NCI-H748 treated with DMSO at 0.1 percent for 48 hours (cell line): ENCODE measurements at places on chromosomes 16 and 17.
A peak's percentile ranks its signal among the peaks of the same experiment; 100 is the strongest.

DNA sequence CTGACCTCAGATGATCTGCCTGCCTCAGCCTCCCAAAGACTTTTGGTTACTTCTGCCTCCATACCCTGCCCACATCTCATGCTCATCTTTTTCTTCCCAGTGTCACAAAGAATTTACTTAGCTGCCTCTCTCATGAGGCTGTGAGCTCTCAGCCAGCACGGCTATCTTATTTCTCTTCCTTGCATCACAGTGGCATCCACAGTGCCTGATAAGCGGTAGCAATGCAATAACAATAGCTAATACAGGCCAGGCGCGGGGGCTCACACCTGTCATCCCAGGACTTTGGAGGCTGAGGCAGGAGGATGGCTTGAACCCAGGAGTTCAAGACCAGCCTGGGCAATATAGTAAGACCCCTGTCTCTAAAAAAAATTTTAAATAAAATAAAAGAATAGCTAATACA lies 15.5 kb upstream of the MARVELD3 start:
- DNase-seq = no peak

GRCh38 chr16:24036614-24037013 lies 200.8 kb downstream of the PRKCB start:
- peak; percentile 23 for DNase-seq

DNA sequence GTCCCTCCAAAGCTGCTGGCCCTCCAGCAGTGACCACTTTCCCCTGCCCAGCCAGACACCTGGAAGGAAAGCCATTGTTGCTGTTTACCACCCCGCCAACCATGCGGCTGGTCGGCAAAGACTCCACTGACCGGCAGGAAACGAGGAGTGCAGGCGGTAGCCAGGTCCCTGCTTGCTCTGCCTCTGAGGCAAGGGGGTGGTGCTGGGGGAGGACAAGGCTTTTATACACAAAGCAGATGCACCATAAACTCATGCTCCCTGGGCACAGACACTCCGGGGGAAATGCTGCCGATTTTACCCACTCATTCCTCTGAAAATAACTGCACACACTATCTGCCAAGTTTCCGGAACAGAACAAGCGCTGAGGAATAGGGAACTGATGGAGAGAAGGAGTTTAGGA lies 62.8 kb upstream of the GRIN2A start:
- no peak for DNase-seq

- no peak for DNase-seq
Measured at GRCh38 chr17:71681427-71682173, 439.2 kb upstream of the SOX9 start.

- DNase-seq = no peak
Measured at GRCh38 chr17:35889818-35890773, 9.9 kb upstream of the CCL5 start.

GRCh38 chr16:88920618-88921590 lies 54.4 kb upstream of the PABPN1L start:
- no peak for DNase-seq

- DNase-seq = no peak
Measured at GRCh38 chr16:70152578-70153302, 20.8 kb upstream of the CLEC18C start.

DNA sequence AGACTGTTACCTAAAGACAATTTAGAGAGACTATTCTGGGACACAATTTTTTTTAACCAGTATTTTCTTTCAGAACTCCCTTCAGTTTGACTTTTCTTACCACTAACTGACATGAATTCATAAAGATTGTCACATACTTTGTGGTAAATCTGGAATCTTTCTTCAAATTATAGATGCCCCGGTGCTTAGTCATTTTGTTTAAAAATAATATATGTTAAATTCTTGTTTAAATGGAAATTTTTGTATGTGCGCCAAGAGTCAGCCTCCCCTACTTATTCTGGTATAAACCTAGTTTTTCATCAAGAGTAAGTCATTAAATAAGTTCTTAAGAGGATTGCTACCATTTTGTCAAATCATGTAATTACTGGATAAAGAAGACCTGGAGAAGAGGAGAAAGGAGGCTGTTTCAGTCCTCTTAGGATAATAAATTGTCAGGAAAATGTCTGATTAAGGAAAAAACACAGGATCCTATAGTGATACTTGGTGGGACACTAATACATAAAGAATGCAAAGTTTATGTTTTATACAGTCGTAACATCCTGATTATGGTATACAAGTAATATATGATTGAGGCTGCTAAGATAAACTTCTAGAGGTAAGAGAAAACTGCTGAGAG lies 424.4 kb downstream of the PMP22 start:
- DNase-seq = no peak

DNA sequence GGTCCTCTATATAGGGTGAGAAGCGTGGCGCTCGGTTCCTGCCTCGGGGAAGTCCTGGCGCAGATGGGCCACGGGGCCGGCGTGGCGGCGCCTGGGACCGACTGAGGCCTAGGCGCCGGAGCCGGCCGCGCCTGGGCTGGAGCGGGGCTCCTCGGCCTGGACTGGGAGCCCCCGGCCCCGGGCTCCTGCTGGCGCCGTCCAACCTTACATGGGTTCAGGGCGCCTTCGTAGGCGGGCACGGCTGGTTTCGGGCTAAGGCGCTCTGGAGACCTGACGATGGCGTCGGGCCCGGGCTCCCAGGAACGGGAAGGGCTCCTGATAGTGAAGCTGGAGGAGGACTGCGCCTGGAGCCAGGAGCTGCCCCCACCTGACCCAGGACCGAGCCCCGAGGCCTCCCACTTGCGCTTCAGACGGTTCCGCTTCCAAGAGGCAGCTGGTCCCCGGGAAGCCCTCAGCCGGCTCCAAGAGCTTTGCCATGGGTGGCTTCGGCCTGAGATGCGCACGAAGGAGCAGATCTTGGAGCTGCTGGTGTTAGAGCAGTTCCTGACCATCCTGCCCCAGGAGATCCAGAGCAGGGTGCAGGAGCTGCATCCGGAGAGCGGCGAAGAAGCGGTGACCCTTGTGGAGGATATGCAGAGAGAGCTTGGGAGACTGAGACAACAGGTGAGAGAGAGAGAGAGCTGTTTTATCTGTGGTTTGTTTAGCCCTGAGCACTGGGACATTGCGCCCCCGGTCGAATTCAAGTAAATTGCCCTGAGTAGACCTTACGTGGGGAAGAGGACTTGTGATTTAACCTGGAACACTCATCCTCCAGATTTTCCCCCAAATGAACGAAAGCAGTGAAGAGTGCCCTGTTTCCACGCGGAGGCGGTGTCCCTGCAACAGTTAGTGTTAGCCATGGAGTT lies 504 bp downstream of the ZNF263 start:
- no peak for DNase-seq

- DNase-seq = no peak
Measured at GRCh38 chr16:85082173-85083050, 29.9 kb downstream of the CIBAR2 start.

- DNase-seq = no peak
Measured at GRCh38 chr17:1431631-1432104, 24.4 kb downstream of the CRK start.

DNA sequence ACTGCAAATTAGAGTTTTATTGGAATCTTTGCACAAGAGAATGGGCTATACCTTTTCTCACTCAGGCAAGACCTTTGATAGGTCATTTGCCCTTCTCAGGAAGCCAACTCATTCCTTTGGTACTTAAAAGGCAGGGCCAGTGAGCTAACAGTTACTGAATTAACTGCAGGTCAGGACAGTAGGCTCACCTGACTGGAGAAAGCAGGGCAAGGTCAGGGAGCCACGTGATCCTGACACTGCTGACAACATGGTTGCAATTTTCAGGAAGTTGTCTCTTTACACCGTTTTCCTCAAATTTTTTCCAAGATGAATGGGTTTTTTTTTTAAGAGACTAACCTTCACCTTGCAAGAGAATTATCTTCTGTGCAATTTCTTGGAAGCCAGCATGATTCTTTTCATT lies 21.1 kb downstream of the CPSF4L start:
- no peak for DNase-seq

DNA sequence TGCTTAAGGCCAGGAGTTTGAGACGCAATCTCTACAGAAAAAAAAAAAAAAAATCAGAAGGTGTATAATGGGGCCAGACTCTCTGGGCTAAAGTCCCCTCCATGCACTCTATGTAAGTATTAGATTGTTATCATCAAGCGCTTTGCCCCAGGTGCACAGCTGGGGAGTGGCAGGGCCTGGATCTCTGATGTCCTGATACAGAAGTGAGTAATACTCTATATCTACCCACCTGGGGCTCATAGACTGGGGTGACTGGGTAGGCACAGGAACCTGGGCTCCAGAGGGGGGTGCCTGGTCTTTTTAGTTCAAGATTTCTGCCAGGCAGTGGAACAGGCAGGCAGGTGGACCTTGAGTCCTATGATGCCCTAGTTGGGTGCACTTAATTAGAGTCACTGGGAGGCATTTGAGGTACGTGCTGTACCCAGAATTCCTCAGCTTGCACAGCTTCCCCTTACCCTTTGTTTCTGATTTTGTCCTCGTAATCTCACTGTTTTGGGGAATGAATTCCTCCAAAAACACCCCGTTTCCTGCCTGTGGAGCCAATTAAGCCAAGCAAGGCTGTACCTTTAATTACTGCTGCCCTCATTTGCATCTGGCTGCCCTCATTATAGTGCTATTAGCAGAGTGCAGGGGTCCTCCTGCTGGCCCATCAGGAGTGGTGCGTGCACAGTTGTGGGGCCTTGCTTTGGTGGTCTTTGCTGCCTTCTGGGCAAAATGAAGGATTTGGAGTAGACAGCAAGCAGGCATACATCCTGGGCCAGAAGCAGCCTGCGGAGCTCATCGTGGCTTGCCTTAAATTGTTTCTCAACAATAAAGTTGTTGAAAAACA lies 239.0 kb downstream of the SNX29 start:
- no peak for DNase-seq

GRCh38 chr17:74960570-74961342 lies 11.8 kb downstream of the HID1 start:
- DNase-seq = no peak

- no peak for DNase-seq
Measured at GRCh38 chr17:50529849-50530248, 2.7 kb upstream of the EPN3 start.

GRCh38 chr16:10979717-10980601 lies 35.6 kb downstream of the CLEC16A start:
- DNase-seq = no peak

DNA sequence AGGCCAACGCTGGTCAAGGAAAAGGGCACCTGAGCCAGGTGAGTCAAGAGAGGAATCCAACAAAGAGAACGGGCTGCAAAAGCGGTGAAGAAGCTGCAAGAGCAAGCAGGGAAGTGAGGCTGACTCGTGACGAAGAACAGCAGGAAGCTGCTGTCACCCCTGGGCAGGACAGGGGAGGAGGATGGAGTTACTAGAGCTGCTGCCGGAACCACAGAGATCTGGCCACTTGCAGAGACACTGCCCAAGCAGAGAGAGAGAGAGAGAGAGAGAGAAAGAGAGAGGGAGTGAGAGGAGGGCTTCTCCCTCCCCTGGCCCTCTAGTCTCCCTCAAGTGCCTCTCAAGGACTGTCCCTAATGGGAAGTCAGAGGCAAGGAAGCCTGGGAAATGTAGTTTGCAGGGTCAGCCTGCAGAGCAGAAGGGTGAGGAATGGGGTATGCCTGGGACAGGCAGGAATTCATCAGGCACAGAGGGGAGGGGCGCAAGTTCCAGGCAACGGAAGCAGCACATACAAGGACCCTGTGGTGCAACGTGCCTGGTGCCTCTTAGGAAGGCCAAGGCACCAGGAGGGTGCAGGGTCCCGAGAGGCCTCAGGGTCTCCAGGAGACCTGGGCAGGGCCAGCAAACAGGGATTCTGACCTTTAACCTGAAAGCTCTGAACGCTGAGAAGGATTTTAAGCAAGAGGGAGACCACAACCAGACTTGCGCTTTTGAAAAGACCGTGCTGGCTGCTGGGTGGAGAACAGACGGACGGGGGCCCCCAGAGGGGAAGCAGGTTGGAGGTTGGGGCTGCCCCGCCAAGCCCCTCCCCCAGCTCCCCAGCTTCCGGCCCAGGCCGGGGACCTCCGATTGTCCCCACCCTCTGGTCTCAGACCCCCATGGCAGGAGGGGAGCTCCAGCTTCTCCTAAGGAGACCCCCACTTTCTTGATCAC lies 45.8 kb upstream of the CIBAR2 start:
- no peak for DNase-seq

GRCh38 chr16:20385844-20386832 lies 18.4 kb downstream of the PDILT start:
- peak; percentile 33 for DNase-seq

DNA sequence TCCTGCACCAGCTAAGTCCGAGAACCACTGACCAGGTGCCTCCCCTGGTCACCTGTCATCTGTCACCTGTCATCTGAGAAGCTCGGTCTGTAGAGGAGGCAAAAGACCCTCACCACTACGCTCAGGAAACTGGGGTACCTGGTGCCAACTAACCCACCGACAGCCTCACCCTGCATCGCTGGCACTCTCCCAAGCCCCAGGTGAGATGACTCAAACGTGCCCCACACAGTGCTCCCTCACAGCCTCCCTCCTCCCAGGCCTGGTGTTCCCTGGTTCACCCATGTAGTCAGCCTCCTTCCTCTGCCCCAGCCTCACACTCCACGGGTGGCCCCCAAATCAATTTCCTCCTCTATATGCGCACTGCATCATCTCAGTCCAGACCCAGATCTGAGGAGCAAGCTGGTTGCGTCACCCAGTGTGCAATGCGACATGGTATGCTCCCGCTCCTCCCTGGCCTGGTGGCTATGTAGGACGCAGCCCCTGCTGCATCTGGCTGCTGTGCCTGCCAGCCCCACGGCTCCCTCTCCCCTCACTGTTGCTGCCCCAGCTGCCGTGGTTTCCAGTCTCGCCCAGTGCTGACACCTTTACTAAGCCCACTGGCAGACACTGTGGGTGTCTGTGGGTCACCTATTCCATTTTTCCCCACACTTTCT lies 68.3 kb downstream of the GTF3C1 start:
- no peak for DNase-seq

GRCh38 chr16:48487287-48487686 lies 102.1 kb upstream of the SIAH1 start:
- DNase-seq = no peak

DNA sequence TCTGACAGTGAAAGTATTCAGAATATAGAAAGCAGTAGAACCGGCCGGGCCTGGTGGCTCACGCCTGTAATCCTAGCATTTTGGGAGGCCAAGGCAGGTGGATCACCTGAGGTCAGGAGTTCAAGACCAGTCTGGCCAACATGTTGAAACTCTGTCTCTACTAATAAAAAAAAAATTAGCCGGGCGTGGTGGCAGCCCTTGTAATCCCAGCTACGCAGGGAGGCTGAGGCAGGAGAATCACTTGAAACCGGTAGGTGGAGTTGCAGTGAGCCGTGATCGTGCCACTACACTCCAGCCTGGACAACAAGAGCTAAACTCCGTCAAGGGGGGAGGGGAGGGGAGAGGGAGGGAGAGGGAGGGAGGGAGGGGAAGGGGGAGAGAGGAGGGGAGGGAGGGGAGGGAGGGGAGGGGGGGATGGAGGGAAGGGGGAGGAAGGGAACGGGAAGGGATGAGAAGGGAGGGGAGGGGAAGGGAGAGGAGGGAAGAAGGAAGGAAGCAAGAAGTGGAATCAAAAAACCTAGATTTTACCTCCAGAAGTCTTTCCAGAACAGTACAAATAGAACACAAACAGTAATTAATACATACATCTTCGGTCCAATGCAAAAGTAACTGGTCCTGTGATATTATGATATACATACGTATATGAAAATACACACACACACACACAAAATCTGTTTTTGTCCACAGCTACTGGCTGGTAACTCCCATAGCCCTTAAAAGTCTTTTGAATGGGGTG lies 10.9 kb upstream of the NT5C start:
- no peak for DNase-seq

- no peak for DNase-seq
Measured at GRCh38 chr17:40251576-40251975, 32.5 kb downstream of the WIPF2 start.
